DMS 273 treated with DMSO at 0.1 percent for 48 hours (cell line): ENCODE measurements at places on chromosomes 2 and 18.

DNA sequence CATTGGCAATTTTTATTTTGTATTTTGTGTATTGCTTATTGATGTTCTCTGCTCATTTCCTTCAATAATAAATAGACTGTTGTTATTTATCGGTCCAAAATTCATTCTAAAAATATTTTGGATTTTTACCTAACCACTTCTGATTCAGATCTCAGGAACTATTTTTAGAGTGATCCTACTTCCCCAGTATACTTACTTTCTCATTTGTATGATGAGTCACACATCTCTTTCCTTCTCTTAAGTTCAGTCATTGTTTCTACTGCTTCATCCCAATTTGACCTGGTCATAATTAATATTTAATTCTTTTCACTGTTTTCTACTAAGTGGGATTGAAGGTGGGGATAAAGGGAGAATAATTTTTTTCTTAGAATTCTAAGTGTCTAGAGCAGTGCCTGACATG, 75.1 kb downstream of the AGPS start:
- DNase-seq: no peak

GRCh38 chr18:39871961-39872360, 2083.1 kb upstream of the PIK3C3 start:
- DNase-seq: no peak

- DNase-seq: no peak
Observed at GRCh38 chr2:40639320-40639719, 187.4 kb upstream of the SLC8A1 start.

DNA sequence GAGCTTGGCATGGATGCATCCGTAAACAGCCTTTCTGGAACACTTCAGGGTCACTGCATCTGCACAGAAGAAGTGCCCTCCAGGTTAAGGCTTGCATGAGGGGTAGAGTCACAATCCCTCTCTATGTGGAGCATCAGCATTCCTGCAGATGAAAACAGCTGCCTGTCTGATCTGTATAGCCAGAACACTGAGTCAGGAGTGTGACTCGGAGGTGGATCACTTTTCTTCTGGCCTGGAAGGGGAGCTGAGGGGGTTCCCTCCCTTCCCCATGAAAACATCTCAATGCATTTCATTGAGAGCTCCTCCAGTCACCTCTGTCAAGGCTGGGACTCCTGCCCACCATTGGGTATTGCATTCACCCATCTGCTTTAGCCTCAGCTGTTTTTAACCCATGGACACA, 72.5 kb upstream of the SERPINE2 start:
- DNase-seq: no peak

GRCh38 chr18:79429785-79430281, 34.1 kb downstream of the NFATC1 start:
- no peak for DNase-seq

GRCh38 chr2:3633982-3634595, 23.9 kb upstream of the ALLC start:
- peak; percentile 12 for DNase-seq

GRCh38 chr2:10871978-10872377, 39.8 kb upstream of the KCNF1 start:
- DNase-seq: no peak

DNA sequence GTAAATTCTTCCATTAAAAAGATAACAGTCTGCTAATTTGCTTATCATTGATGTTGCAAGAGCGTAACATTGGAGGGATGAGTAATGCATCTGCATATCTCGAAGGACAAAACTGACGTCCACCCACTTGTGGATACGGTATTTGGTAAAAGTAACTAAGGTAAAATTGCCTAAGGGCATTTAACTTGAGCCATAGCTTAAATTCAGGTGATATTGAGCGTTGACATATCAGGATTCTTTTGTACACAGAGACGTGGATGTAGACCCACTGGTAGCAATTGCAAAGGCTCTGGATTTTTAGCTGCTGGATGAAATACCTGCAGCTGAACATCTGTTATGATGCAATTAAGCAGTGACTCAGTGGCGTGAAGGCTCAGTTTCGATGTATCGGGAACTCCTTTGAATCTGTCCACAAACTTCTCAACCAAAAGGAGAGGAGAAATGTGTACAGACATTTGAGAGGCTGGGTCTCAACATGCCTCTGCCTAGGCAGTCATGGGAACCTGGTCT, 119.3 kb downstream of the SPTBN1 start:
- no peak for DNase-seq

DNA sequence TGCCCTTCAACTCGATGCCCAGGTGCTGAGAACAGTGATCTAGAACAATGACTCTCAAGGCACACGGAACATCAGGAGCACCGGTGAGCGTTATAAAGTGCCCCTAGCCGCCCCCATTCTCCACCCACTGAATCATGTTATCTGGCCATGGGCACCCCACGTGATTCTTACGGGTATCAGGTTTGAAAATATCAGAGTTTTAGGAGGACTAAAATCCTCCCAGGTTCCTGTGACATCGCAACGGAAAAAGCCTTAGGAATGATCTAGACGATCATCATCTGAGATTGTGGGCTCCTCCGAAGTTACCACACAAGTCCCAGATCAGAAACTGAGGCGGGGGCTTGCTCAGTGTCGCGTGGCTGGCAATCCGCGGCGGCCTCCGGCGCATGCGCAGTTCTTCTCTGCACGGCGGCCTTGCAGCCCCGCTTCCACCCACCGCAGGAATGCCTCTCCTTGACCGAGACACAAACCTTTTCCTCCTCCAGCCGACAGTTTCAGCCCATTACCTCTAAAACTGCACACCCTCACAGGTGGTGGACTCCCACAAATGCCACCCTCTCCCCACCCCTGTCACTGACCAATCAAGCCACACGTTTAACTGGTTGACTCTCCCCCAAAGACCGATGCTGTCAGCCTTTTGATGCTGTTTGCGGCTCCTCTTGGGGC, 5.8 kb upstream of the MRPL33 start:
- DNase-seq: no peak

- DNase-seq: no peak
Observed at GRCh38 chr2:190156530-190157212, 94.1 kb upstream of the MSTN start.

DNA sequence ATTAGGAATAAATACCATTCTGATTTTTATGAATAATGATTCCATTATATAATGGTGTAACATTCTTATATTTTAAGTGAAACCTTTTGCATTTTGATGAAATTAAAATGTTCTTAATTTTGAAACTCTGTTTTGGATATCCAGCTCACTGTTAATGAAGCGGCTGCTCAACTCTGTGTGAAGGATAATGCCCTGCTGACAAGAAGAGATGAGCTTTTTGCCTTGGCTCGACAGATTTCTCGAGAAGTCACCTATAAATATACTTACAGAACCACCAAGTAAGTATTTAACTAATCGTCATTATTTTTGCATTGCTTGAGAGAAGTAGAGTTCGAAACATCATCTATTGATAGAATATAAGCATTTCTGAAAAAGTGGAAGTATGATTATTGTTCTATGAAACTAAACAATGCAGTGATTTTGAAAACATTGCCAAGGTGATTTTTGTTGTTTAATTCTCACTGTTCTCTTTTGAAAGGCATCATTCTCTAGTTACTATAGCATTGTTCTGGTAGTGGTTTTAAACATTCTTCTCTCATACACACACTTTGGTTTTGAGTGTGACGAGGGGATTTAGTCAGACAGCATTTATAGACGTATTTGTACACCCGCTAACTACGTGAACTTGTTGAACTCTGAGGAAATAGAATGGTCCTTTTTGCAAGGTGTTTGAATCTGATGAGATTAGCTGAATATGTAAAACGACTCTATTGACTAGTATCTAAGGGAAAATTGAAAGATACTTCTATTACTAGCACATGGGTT, 21.5 kb downstream of the NAB1 start:
- no peak for DNase-seq

DNA sequence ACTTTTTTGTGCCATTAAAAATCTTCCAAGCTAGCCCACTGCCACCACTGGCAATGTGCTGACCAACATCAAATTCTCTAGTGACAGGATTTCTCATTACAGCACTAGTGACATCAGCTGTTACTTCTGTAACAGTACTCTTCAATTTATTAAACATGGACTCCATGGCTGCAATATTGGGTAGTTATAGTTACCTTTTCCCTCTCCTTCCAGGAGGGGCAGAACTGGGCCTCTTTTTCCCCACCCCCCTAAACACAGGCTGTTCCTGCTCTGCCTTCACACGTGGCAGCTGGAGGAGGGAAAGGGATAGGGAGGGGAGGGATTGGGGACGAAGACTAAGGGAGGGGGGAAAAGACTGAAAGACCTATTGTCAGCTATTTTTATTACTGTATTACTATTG, 38.1 kb downstream of the TRAK2 start:
- DNase-seq: no peak

GRCh38 chr2:100222844-100223243, 80.5 kb upstream of the AFF3 start:
- DNase-seq: no peak

DNA sequence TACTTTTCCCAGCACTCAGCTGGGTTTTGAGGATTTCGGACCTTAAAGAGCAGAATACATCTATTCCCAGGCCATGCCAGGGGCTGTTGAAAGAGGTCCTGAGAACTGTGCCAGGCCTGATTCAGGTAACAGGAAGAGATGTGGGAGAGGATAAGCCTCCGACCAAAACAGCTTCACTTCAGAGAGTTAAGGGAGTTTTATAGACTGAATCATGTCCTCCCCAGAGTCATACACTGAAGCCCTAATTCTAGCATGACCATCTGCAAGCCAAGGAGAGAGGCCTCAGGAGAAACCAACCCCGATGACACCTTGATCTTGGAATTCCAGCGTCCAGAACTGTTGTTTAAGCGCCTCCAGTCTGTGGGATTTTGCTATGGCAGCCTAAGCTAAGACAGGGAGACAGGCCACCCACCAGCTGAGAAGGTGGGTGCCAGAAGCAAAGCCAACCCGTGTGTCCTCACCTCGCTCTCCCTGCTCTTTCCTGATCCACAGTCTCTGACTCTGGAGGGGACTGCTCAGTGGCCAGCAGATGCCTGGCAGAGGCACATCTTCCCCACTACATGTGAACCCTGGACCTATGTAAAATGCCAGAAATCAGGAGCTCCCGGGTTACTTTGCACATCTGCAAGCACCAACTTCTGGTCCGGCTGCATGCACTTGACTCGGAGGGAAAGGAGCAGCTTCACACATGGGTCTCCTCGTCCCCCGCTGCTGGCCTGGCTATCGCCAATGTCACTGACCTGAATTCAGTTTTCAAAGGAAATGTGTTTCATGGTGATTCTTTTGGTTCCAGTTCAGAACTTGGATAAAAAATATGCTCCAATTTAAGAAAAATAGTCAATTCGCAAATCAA, 116.8 kb upstream of the EPC2 start:
- no peak for DNase-seq
